ENCODE measurements at places on chromosomes 12 and 14. TPM values are rescaled to one million over a fixed set of nuclear protein-coding genes. Genes with fewer than 3 reads are reported as not detected.

Gene TGM1
- total RNA-seq, result 4.2 TPM

Gene LBHD2
- total RNA-seq, result not detected

Gene TPH2
- total RNA-seq, result 0.34 TPM

GRCh38 chr12:100404769-100405407 lies 48.0 kb downstream of the SLC17A8 start:
- peaks cover 4% of the 10 kb centered on the region for H3K36me3 ChIP-seq
- H3K27me3 ChIP-seq, result no peaks in the 10 kb centered on the region
- no peak overlapping the region for H3K4me3 ChIP-seq

DNA sequence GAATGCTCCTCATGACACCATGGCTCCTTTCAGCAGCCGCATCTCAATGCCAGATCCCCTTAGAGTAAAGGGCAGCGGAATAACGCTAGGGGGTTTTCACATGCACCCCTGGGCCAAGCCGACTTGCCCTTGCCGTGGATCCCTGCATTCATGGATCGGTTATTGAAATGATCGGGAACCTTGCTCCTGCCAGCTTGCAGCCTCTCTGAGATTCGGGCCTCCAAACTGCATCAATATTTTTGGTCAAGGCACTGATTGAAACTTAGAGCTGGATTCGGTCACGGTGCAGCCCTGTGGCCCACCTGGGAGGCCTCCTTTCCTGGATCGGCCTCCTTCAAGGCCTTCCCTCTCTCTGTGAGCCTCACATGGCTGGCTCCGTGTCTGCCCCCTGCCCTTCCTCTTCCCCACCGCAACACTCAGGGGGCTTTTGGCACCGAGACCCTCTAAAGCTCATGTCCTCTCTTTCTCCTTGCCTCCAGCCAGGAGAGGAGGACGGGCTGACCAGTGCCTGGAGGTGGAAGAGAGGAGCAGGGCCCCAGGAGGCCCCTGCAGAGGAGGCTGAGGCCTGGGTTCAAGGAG lies 1.8 kb downstream of the PTPN6 start:
- no peak for DNase-seq
- no peak overlapping the region for H3K4me3 ChIP-seq
- H3K27ac ChIP-seq, result no peak overlapping the region
- no peaks in the 10 kb centered on the region for H3K4me1 ChIP-seq

All from glutamatergic neuron (in vitro differentiated cells).